ENCODE measurements at places on chromosomes 2 and 18.

DNA sequence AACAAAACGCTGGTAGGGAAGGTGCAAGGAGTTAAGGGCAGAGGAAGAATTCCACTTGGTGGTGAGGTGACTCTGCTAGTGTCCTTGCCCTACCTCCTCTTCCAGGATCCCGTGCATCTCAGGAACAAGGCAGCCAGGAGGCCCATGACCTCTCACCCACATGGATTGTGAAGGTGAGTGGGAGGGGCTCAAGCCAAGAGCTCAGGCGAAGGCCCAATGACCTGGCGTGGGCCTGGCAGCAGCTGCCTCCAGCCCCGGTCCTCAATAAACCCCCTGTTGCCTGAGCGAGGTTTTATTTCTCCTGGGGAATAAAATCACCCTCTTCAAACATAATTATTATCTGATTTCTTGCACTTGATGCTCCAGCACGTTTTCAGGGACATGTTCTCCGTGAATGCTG lies 28.2 kb downstream of the LAMA1 start:
- no peak for DNase-seq

GRCh38 chr2:175574069-175574468 lies 392.6 kb upstream of the ATP5MC3 start:
- DNase-seq: no peak

DNA sequence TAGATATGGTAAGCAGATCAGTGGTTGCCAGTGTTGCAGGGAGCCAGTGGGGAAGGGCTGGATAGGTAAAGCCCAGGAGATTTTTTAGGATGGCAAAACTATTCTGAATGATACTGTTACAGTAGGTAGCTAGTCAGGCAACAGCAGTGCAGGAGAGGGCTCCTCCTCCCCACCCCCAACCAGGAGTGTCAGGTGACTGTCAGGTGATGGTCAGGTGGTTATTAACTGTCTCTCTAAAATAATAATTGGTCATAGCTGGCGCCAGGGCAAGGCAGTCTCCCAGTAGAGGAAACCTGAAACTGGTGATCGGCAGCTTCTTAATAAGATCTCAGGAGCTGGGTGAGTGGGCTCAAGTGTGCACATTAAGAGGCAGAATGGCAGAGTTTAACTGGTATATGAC lies 201.6 kb upstream of the PARD3B start:
- DNase-seq: no peak

- DNase-seq: no peak
Observed at GRCh38 chr2:234134496-234134895, 84.0 kb downstream of the SPP2 start.

- no peak for DNase-seq
Observed at GRCh38 chr2:237264480-237265219, 149.3 kb downstream of the COL6A3 start.

DNA sequence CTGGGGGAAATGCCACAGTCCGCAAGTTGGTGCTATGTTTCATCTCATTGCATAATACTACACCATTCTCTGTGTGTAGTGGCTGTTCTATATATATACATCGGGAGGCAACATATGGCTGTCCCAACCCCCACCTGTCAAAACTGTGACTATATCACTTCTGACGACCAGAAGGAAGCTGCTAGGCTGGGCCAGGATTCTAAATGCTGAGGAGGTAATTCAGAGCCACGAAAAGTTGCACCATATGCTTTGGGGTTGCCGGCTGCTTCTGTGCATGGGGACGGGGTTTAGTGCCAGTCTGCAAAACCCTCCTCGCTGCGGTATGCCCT lies 117.3 kb downstream of the MSH2 start:
- no peak for DNase-seq

DNA sequence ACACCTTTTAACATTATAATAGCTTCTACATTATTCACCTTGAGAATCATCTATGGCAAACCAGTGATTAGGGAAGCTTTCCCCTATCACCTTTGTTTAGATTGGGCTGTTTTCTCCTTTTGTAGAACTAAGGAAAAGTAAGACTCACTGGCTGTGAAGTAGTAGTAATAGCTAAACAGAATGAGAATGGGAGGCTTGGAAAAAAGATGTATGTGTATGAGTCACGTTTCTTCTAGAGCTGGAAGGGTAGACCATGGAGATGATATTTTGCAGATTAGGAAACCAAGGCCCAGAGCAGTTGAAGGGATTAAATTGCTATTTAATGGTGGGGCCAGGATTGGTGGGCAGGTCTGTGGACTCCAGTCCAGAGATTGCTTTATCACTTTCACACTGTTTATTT lies 214.5 kb downstream of the MCFD2 start:
- no peak for DNase-seq

- DNase-seq: no peak
Observed at GRCh38 chr18:59148192-59148591, 8.5 kb downstream of the SEC11C start.

DNA sequence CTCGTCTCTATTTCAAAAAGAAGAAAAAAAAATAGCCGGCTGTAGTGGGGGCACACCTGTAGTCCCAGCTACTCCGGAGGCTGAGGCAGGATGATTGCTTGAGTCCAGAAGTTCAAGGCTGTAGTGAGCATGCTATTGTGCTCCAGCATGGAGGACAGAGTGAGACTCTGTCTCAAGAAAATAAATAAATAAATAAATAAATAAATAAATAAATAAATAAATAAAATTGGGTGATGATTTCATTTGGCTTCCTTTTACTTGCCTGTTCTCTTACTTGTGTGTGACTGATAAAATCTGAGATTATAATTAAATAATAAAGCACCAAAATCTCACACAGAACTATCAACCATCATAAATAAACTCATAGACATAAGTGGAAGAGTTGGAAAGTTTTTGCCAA lies 657.8 kb downstream of the NRXN1 start:
- no peak for DNase-seq
